ENCODE measurements at places on chromosomes 11 and 22.

DNA sequence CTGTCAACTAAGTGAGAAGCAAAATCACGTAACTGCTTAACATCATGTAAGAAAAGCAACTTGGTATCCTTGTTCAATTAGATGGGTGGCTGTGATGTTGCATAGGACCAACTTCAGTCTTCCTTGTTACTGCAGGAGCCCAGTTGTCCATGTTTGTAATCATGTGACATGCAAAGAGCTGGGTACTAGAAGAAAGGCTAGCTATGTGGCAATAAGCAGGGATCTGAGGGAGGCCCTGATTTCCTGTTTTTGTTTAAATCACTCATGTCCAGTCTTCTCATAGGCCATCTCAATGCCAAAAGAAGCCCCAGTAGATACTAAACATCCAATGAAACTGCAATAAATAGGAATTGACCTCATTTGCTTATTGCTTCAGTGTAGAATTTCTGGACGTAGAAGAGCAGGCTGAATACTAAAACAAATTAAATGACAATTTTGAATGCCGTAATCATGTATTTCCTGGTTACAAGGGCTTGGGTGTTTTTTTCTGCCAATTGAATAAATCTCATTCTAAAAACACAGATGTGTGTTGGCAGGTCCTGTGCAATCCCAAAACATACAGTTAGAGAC is 140.8 kb upstream of the ARHGAP20 start:
- no peak for DNase-seq

GRCh38 chr11:44518968-44519550 is 46.4 kb upstream of the CD82 start:
- DNase-seq: no peak

DNA sequence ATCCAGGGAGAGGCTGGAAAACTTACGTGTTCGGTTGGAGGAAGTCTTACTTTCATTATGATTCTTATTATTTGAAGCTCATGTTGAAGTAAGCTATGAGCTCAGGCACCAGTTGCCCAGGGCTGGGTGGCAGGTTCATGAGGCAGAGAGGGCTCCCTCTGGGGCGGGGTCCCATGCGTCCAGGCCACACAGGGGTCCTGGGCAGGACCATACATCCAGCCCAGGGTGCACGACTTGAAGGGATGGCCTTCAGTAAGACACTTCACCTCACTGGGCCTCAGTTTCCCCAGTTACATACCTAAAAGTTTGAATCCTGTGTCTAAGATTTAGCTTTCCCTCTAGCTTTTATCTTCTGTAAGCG is 107.3 kb upstream of the B3GAT1 start:
- no peak for DNase-seq

DNA sequence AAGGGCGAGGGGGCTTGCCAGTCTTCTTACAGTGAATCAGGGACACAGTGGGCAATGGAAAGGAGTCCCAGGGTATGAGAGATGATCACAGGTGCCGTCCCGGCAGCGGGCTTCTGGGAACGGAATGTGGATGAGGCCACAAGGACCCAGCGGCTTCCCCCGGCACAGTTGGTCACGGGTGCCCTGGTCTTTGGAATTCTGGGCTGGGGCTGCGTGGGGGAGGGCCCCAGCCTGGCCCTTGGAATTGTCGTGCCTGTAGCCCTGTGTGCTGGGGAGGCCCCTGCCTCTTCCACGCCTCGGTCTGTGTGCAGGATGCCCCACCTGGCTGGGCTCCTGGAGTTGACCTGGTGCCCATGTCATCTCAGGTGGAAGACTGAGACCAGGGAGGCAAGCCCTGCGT is 76.6 kb downstream of the FBLN1 start:
- no peak for DNase-seq

GRCh38 chr11:117547195-117547850 is 219.7 kb downstream of the CEP164 start:
- DNase-seq: no peak

DNA sequence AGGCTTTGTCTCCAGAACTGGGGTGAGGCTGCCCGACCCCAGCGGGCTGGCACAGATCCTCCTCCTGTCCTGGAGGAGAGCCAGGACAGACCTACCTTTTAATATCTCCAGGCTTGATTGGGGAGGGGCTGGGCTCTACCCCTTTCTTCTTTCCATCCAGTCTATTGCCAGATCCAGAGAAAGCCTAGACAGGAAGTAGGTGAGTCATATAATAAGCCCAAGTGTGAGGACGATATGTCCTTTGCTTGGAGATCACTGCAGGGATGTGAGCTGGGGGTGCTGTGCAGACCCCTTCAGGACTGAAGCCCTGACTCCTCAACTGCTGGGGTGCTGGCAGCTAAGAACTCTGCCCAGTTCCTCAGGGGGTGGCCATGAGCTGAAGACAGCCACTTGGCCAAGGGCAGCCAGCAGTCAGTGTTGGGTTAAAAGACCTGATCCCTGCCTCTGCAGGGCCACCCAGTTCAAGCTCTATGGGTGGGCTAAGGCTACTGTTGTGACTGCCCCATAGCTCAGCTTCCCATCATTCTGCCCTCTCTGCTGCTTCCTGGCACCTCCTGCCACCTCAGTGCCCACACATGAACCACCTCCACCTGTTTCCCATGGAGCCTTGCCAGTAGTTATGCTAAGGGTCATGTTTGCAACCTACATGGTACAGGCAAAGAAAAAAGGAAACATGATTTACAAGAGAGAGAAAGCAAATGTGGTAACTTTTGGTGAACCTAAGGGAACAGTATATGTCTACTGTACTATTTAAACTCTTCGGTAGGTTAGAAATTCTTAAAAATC is 8.3 kb upstream of the C22orf39 start:
- DNase-seq: no peak

DNA sequence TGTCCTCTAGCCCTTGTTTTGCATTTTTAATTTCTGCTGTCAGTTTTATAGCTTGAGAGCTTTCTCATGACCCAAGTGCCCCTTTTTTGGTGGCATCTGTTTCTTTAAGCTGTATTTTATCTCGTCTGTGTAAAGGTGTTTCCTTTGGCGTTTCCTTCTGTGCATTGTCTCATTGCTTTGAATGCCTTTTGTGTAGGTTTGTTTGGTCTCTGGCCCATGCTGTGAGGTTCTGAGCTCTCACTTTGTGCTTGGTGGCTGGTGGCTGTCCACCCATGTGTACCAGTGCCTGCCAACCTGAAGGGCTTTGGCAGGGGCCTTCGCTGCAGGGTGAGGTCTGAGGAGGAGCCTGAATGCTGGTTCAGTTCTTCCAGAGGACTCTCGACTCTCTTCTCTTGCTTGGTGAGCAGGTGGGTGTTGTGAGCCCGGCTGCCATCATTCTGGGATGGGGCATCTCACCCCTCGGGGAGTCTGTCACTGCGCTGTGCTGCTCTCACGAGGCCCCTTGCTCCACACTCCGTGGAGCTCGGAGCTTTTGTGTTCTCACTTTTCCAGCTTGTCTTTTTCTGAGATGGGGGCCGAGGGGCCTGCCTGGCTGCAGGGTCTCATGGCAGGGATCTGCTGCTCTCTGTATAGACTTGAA is 14.9 kb downstream of the AP2A2 start:
- no peak for DNase-seq

DNA sequence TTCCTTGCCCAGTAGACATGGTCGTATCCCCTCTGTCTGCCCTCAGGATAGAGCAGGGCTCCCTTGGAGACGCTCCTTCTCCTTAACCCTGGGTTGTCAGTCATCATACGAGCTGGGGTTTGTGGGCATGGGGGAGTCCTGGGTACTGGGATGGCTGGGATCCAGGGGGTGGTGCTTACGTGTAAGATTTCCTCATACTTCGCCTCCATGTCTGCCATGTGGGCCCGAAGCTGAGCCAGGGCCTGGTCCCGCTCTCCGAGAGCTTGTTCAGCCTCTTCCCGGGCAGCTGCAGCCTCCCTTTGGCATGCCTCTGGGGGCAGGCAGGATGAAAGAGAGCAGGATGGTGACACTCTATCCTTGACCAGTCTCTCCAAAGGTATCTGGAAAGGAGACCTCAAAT is 5.3 kb downstream of the NHERF4 start:
- no peak for DNase-seq

- no peak for DNase-seq
These were observed 16.6 kb downstream of the TTLL8 start for GRCh38 chr22:50041361-50042065.

- no peak for DNase-seq
These were observed 2.8 kb downstream of the PDXP start for GRCh38 chr22:37661160-37661924.

DNA sequence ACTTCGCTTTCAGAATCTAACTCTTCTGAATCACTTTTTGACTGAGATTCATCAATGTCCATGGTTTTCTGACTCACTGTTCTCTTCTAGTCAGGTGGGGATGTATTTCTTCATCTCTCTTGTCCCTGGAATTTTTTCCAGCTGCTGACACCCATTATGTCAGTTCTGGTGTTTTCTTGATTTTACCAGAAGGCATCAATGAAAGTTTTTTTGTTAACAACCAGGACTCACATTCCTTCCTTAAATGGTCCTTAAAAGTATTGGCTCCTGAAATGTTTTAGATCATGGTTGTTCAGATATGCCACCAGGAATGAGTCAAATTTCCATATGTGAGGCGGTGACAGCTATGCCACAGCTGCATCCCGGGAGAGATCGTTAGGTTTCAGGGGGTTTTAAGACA is 12.9 kb downstream of the MICAL2 start:
- no peak for DNase-seq

DNA sequence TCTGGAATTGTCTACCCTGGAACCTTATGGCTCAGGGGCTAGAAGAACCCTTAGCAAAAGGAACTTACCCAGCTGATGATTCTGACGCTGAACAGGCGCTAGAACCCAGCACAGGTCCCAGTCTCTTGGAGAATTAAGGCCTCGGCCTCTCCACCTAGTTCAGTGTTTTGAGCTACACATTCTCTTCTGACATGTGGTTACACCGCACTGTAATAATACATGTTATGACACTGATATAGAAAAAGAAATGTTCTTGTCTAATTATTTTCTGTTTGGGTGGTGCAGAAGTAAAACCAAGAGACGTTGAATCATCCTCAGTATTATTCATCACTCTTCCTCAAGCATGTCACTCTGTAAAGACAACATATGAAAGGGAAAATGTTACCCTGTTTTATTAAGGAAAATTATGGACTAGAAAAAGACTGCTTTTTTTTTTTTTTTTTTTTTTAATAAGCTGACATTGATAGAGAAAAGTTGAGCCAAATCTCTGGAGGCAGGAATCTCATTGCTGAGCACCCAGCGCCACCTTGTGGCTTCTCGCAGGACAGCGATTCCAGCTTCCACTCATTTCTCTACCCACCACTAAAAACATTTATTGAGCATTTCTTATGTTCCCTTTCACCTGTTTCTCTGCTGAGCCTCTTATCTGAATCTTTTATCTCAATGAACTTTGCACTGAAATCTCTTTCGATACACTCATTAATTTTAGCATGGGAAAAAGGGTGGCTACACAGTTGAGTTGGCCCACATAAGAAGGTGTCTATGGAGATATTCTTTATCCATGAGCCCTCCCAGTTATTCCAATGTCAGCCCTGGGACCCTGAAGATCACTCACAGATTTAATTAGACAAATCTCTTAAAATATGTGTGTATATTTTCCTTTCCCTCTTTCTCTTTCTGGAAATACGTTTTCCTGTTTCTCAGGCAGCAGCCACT is 12.6 kb upstream of the APLNR start:
- DNase-seq: peak; percentile 39

- no peak for DNase-seq
These were observed 1.8 kb upstream of the SLC36A4 start for GRCh38 chr11:93199616-93200015.

- no peak for DNase-seq
These were observed 60.2 kb downstream of the ENDOD1 start for GRCh38 chr11:95149651-95150364.

- DNase-seq: no peak
These were observed 107.0 kb downstream of the FAM76B start for GRCh38 chr11:95682552-95682951.

DNA sequence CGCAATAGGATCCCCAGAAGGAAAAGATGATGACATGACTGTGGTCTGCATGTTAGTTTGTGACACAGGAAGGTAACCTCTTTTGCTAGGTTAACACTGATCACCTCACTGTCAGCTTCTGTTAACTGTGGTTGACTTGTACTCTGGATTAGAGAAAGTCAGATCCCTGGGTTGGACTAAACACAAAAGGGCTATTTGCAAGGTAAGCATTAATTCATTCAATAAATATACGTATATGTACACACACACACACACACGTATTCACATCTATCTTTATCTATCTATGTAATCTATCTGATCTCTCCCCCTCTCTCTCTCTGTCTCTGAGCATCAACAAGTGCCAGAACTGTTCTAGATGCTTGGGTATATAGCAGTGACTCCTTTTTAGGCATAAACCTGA is 136.1 kb upstream of the SNX19 start:
- no peak for DNase-seq

Measured in NCI-H1092 (cell line).